ENCODE measurements at places on chromosomes 16 and 17.

- DNase-seq: no peak
Observed at GRCh38 chr17:57270801-57271245, 14.5 kb downstream of the MSI2 start.

DNA sequence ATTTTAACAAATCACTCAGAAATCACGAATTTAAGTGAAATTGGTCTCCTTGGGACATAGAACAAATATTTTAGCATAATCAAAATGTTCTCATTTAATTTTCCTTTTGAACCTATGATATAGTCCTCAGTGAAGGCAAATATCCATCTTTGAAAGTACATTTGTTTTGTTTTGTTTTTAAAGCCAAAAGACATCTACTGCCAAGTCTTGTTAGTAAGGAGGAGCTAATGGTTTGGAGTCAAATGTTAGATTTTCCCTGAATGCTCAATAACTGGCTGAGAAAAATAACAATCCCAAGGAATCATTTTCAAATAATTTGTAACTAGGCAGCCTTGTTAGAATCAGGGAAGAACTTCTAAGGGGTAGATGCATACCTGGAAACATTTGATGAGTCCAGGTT lies 302.9 kb upstream of the MAF start:
- no peak for DNase-seq

GRCh38 chr16:11780991-11781680 lies 15.9 kb downstream of the ZC3H7A start:
- no peak for DNase-seq

- DNase-seq: no peak
Observed at GRCh38 chr17:31997005-31997404, 10.2 kb upstream of the LRRC37B start.

DNA sequence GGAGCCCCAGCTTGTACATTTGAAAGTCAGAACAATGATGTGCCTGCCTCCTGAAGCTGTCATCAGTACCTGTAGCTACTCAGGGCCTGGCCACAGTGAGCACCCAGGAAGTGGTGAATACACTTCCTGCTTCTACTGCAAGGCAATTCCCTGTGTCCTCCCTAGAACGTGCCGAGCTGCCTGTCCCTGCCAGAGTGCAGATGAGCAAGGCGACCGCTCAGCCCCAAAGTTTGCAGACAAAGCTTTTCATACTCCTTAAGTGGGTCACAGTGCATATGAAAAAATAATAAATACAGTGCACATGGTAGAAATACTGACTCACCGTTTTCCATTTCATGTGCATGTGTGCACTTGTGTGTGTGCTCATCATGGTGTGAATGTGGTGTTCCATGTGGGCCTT lies 77.3 kb downstream of the MPRIP start:
- peak; percentile 40 for DNase-seq

DNA sequence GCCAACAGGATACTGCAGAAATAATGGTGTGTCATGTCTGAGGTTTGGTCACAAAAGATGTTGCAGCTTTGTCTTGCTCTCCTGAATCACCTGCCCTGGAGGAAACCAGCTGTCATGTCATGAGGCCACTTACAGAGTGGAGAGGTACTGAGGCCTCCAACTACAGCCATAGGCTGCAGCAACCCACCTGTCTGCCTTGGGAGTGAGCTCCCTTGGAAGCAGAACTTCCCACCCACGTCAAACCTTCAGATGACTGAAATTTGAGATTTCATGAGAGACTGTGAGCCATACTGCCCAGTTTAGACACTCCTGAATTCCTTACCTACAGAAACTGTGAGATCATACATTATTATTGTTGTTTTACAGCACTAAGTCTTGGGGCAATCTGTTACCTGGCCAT lies 475.9 kb downstream of the HS3ST3B1 start:
- no peak for DNase-seq

- DNase-seq: no peak
Observed at GRCh38 chr17:60863892-60864707, 186.4 kb downstream of the BCAS3 start.

- no peak for DNase-seq
Observed at GRCh38 chr16:13036600-13036999, 135.2 kb downstream of the SHISA9 start.

DNA sequence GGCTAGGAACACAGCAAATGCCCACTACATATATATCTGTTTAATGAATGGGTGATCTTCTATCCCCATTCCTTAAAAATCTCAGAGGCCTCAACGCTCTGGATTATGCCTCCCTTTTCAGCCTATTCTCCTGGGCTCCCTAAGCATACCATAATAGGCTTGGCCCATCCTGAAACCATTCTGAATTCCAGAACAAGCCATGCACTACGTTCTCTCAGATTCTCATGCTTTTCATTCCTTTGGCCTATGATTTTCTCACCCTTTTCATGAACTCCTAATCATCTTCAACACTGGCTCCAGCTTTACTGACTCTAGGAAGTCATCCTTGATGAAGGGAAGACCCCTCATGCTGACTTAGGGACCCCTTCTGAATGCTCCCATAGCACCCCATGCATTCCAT lies 71.1 kb downstream of the RPGRIP1L start:
- DNase-seq: no peak

DNA sequence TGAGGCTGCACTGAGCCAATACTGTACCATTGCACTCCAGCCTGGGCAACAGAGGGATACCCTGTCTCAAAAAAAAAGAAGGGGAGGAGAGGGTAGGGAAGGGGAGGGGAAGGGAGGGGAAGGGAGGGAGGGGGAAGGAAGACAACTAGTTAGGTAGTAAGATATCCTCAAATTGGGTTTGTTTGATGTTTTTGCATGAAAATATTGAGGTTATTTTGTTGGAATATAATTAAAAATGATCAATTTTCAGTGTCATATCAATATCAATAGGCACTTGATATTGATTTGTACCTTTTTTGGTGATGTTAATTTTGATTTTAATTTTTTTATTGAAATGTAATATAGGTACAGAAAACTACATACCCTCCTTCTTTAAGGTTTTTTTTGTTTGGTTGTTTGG lies 16.6 kb upstream of the PDP2 start:
- DNase-seq: no peak

GRCh38 chr17:63224644-63225043 lies 221.5 kb downstream of the CYB561 start:
- no peak for DNase-seq

GRCh38 chr16:23245268-23245667 lies 56.8 kb upstream of the SCNN1B start:
- no peak for DNase-seq

- DNase-seq: no peak
Observed at GRCh38 chr16:51134269-51134812, 16.7 kb downstream of the SALL1 start.

DNA sequence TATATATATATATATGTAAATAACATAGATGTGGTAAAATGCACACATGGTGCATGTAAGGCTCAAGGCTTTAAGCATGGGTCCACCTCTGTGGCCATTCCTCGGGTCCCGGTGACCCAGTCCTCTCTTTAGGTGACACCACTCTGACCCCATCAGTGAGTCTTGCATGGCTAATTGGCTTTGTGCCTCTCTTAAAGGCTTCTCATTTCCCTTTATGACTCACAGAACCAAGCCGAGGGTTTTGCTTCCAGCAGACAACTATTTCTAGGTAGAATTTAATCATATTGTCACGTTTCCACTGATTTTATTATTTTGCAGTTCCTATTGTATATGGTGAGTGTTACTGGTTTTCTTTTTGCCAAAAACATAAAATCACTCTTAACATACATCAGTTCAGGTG lies 59.7 kb downstream of the PLCG2 start:
- DNase-seq: no peak

- no peak for DNase-seq
Observed at GRCh38 chr17:43979011-43979410, 25.3 kb upstream of the PYY start.

DNA sequence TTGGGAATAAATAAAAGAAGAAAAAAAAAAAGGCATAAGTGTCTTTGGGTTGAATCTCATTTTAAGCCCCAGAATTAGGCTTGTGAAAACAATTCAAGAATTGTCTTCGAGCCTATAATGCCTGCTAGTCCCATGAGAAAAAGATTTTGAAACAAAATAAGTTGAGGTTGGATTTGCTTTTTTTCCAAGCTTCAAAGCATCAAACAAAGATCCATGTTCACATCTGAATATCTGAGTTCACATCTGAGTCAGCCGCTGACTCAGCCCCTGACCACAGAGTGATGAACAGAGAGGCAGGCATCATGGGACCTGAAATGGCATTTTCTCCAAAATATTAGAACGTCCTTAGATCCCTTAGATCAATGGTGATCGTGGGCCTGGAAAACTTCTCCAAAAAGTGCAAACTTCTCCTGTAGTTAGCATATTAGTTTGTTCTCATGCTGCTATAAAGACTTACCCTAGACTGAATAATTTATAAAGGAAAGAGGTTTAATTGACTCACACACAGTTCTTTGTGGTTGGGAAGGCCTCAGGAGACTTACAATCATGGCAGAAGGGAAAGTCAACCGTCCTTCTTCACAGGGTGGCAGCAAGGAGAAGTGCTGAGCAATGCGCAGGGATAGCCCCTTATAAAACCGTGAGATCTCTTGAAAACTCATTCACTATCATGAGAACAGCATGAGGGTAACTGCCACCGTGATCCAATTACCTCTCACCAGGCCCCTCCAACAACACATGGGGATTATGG lies 294.6 kb upstream of the HSBP1 start:
- no peak for DNase-seq

- DNase-seq: peak; percentile 62
Observed at GRCh38 chr16:31354394-31355291, at the start of gene ITGAX. Gene ITGAX (plus strand): TSS chr16:31355176. CDS start chr16:31355255, 79 bp downstream.

DNA sequence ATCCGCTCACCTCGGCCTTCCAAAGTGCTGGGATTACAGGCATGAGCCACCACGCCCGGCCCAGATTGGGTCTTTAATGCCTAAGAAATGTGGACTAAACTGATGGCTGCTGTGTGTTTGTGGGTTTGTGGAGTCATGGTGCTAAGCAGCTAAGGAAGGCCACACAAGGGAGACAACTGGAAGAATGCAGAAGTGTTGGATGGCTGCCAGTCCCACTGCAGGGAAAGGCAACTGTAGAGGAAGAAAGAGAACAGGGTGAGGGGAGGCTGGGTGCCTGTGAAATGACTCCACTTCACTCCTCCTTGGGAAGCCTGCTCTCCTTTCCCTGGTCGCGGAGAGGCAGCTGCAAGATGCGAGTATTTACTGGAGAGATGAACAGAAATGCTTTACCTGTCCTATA lies 23.5 kb upstream of the SIAH1 start:
- no peak for DNase-seq

- DNase-seq: no peak
Observed at GRCh38 chr16:49531931-49532840, 158.6 kb downstream of the C16orf78 start.

DNA sequence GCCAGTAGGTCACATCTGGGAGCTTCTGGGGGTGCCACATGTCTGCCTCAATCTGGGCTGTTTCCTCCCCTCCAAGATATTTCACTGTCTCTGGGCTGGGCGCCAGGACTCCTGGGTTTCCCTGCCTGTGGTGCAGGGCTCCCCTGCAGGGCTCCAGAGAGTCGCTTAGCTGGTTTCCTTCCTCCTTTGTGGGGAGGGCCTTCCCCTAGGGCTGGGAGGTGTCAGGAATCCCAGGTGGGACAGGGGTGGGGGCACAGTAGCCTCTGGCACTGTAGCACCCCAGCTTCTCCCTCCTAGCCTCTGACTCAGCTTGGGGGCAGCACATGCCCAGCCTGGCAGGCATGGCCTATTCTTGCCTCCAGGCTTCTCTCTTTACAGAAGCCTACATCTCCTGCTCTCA lies 2.6 kb downstream of the RARA start:
- no peak for DNase-seq

GRCh38 chr17:49779739-49780231 lies 8.7 kb upstream of the KAT7 start:
- DNase-seq: no peak

GRCh38 chr17:43907425-43907981 lies at the start of gene MPP2:
Gene MPP2 (minus strand): TSS chr17:43907536. CDS start chr17:43904460, 3,076 bp downstream.
- DNase-seq: peak; percentile 46

- DNase-seq: no peak
Observed at GRCh38 chr17:79027274-79027924, 3.4 kb downstream of the C1QTNF1 start.

DNA sequence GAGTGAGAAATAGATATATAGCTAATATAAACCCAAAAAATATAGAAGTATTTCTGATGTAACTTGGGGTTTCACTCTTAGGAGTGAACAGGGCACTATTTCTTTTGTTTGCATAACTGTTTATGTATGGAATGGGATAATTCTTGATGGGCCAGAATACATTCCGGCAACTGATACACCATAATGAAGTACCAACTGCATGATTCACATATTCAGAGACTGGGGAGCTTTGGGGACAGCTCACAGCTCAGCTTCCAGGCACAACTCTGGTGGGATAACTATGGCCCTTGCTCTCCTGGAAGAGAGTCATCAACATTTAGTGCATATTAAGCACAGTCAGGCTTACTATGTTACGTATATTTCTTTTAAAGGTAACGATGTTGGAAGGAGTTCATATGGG lies 42.1 kb upstream of the ADCY7 start:
- DNase-seq: no peak

GRCh38 chr16:69839798-69840409 lies 77.8 kb downstream of the WWP2 start:
- DNase-seq: no peak

DNA sequence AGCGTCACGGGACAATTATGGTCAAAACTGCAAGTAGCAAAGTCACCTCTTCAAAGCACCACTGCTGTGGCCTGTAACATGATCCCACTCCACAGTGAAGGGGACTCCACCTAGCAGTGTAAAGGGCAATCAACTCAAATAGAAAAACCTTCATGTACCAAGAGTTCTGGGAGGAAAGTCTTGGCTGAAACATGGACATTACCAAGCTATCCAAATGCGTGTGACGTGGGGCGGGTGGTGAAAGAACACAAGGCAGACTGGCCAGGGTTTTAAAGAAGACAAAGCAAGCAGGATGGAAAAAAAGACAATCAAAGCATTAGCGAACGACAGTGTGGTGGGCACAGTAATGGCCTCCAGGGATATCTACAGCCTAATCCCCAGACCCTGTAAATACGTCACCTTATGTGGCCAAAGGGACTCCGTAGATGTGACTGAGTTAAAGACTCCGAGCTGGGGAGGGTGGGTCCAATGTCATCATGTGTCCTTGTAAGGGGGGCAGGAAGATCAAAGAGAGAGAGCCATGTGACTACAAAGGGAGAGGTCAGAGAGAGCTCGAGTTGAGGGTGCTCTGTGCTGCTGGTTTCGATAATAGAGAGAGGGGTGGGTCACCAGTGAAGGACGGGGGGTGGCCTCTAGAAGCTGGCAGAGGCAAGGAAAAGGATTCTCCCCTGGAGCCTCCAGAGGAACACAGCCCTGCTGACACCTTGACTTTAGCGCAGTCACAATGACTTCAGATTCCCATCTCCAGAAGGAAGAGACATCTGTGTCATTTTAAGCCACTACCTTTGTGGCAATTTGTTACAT lies 6.0 kb downstream of the HSDL1 start:
- DNase-seq: no peak

- no peak for DNase-seq
Observed at GRCh38 chr16:12436201-12436657, 367.5 kb downstream of the CPPED1 start.

- DNase-seq: peak; percentile 19
Observed at GRCh38 chr16:55701442-55702319, 45.9 kb downstream of the SLC6A2 start.

DNA sequence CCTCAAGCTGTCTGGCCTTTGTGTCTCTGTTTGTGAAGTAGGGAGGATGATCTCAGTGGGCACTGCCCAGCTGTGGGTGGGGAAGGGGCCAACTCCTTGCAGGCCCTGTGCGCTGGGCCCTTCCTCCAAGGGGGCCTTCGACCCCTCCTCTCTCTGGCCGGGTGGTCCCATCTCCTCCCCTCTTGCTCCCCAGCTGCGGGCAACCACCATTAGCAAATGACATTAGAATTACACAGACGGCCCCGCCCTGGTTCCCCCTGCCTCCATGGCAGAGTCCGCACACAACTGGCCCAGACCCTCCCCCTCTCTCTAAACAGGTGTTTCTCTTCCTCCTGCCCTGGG lies 2.5 kb upstream of the SLC6A4 start:
- no peak for DNase-seq
